RKO (cell line): ENCODE measurements at places on chromosomes 2 and 18.
A peak's percentile ranks its signal among the peaks of the same experiment; 100 is the strongest.

- DNase-seq = no peak
Observed at GRCh38 chr18:76212960-76213359, 282.1 kb downstream of the ZNF516 start.

DNA sequence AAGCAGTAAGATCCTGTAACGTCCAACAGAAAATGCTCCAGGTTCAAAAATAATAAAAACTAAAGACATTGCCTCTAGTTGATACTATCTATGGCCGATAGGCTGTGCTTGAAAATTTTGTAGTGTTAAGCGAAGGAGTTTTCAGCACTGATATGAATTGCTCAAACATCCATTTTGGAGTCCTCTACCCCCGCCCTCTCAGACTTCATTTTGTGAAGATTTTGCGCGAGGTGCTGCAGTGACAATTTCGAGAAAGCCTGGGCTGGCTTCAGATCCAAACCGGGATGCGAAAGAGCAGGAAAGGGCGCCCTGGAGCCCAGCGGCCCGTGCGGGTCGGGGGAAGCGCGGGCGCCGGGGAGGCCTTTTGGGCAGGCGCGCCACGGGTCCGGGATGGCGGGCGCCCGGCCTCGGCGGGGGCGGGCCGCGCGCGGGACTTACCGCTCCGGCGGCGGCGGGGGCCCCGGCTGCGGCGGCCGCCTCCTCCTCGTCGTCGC is 1.8 kb downstream of the SP3 start:
- DNase-seq = peak; percentile 81

GRCh38 chr2:115480741-115481140 is 1038.3 kb downstream of the DPP10 start:
- DNase-seq = no peak

GRCh38 chr2:233829193-233830110 is 24.9 kb downstream of the HJURP start:
- DNase-seq = no peak

DNA sequence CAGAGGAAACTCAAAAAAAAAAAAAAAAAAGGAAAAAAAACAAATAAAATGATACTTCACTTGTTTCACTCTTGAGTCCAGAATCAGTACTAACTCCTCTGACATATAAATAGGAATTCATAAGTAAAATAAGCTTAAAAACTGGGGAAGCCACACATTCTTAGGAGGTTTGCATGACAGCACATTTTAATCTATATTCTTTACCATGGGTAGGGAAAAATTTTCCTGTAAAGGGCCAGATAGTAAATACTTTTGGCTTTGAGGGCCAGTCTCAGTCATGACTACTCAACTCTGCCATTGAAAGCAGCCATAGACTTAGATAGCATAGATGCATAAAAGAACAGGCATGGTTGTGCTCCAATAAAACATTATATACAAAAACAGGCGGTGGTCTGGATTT is 145.2 kb downstream of the BCL11A start:
- DNase-seq = no peak

DNA sequence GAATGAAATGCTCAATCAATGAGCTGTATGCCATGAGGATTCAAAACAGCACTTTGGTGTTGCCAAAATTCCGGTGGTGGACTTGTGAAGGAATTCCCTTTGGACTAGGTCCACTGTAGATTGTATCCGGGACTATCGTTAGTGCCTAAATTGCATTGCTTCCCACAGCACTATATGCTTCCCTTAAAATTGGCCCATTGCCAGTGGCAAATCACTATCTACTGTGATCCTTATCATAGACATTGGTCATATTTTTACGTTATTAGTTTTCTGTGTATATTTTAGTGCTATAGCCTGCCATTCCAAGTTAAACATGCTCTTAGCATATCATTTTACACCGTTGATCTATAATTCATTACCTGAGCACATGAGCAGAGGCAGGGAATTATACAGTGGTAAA is 1.7 kb downstream of the PJVK start:
- DNase-seq = no peak

- DNase-seq = peak; percentile 77
Observed at GRCh38 chr2:223613017-223613950, 11.1 kb upstream of the SCG2 start.

DNA sequence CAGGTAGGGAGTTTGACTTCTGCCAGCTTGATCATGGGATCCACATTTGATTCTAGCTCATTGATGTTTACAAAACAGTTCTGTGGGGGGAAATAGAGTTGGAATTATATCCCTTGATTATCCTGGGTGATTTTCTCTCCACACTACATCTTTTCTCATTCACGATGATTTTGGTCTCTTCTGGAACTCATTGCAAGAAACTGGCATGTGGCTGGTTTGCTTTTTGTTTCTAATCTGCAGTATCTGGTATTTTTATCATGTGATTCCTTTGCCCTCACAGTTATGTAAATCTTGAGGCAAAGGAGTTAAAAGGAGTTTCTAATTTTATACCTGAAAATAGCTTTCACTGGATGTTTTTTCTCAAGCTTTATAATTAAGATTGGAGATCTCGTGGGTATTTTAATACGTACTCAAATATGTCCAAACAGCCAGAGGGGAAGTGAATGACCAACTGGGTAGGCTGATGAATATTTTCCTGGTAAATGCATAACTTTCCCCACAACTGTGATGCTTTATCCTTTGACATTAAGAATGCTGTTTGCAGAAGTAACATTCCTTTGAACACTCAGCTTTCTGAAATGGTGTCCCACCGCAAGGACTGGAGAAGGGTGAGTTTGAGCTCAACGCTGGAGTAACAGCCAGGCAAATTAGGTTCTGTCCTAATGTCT is 502.9 kb upstream of the ZEB2 start:
- DNase-seq = no peak

- no peak for DNase-seq
Observed at GRCh38 chr2:218992703-218993344, 398 bp downstream of the CRYBA2 start.

GRCh38 chr2:108889907-108890306 is 99.1 kb downstream of the EDAR start:
- DNase-seq = no peak

GRCh38 chr2:178295115-178295514 is 100.8 kb downstream of the OSBPL6 start:
- no peak for DNase-seq

DNA sequence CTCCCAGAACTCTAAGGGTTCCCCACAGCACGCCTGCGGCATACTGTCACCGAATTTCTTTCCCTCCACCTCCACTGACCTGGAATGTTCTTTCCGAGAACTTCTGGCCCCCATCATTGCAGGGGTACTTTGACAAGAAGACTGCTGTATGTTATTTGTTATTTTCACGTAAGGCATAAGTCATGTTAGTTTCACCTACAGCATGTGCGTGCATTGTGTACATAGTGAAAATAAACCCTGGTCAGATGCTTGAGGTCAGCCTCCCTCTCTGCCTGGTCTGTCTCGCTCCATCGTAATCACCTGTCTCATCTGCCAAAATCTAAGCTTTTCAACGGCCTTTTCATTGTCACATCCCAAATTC is 4.1 kb downstream of the ABCG8 start:
- DNase-seq = no peak

DNA sequence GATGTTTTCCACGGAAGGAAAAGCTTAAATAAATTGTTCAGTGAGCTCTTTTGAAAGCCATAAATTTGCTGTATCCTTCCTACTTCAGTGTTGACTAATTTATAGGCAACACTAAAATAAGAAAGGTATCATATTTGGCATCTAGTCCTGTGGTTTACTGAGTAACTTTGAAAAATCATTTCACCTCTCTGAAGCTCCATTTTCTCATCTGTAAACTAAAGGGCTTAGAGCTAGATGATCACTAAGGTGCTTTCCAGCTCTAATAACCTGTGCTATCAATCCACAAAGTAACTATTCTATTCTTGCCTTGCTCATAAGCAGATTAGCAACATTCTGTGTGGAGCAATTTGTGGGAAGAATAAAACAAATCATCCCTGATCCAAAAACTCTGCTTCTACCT is 3.6 kb upstream of the MYOM1 start:
- no peak for DNase-seq

DNA sequence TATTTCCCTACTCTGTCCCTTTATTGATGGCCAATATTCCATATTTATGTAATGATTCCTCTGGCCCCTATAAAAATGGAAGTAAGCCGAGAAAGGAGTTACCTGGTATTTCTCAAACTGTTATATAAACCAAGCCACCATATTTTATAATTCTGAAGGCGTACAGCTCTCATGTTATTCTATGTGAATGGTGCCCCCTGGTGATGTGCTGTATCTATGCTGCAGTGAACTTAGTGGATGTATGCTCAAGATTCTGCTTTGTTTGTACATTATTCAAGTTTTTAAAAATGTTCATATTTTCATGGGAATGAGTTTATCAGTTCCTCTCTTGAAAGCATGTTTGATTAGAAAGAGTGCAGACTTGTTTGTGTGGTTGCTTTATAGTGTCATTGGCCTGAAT is 194.5 kb upstream of the LRRTM1 start:
- peak; percentile 31 for DNase-seq

GRCh38 chr2:223042704-223043118 is 9.3 kb upstream of the KCNE4 start:
- DNase-seq = peak; percentile 19

GRCh38 chr2:134008837-134009236 is 245.0 kb upstream of the MGAT5 start:
- no peak for DNase-seq

GRCh38 chr2:71637168-71637567 is 183.8 kb downstream of the DYSF start:
- DNase-seq = no peak

- no peak for DNase-seq
Observed at GRCh38 chr18:63236406-63236805, 83.2 kb downstream of the BCL2 start.

GRCh38 chr2:211367711-211368110 is 811.3 kb downstream of the CPS1 start:
- DNase-seq = peak; percentile 45
